ENCODE measurements at places on chromosomes 2 and 18. TPM values are rescaled to one million over a fixed set of nuclear protein-coding genes. Genes with fewer than 3 reads are reported as not detected.

Gene CHAC2
- total RNA-seq = 27.4 TPM

Gene ABCB11
- not detected for total RNA-seq

Gene DIPK1C
- total RNA-seq = not detected

Gene CPS1
- total RNA-seq = 2.0 TPM

Gene GCA
- total RNA-seq = 15.2 TPM

Gene VWC2L
- total RNA-seq = not detected

Gene VPS54
- total RNA-seq = 10.7 TPM

Gene TEX44
- total RNA-seq = not detected

Gene DNMT3A
- total RNA-seq = 80.7 TPM

Gene EMX1
- 0.57 TPM for total RNA-seq

Gene RAD51AP2
- not detected for total RNA-seq

Gene SIX3
- not detected for total RNA-seq

Gene POMC
- 4.7 TPM for total RNA-seq

Gene CROCC2
- not detected for total RNA-seq

Gene RSAD2
- total RNA-seq = 0.85 TPM

- H3K4me3 ChIP-seq = no peak overlapping the region
- H3K4me1 ChIP-seq = peaks cover 21% of the 10 kb centered on the region
- DNase-seq = no peak
- H3K27ac ChIP-seq = no peak overlapping the region
- H3K27me3 ChIP-seq = no peaks in the 10 kb centered on the region
Observed at GRCh38 chr2:181371195-181371594, 86.0 kb upstream of the ITGA4 start.

DNA sequence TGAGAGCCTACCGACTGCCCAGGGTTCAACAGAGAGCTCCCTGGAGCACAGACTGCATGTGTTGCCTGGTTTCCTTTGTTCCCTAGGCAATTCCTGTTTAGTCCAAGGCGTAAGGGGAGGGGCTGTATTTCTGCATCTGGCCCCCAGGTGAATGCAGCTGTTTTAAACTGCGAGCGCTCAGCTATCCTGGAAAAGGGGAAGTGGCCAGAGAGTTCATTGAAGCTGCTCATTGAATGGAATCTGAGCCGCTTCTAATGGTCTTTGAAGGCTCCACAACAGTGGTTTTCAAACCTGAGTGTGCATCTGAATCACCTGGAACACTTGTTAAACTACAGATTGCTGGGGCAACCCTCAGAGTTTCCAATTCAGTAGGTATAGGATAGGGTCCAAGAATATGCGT is 18.1 kb downstream of the MAPK4 start:
- no peak overlapping the region for H3K4me3 ChIP-seq
- no peaks in the 10 kb centered on the region for H3K36me3 ChIP-seq
- H3K4me1 ChIP-seq = no peaks in the 10 kb centered on the region
- no peak overlapping the region for H3K27ac ChIP-seq

DNA sequence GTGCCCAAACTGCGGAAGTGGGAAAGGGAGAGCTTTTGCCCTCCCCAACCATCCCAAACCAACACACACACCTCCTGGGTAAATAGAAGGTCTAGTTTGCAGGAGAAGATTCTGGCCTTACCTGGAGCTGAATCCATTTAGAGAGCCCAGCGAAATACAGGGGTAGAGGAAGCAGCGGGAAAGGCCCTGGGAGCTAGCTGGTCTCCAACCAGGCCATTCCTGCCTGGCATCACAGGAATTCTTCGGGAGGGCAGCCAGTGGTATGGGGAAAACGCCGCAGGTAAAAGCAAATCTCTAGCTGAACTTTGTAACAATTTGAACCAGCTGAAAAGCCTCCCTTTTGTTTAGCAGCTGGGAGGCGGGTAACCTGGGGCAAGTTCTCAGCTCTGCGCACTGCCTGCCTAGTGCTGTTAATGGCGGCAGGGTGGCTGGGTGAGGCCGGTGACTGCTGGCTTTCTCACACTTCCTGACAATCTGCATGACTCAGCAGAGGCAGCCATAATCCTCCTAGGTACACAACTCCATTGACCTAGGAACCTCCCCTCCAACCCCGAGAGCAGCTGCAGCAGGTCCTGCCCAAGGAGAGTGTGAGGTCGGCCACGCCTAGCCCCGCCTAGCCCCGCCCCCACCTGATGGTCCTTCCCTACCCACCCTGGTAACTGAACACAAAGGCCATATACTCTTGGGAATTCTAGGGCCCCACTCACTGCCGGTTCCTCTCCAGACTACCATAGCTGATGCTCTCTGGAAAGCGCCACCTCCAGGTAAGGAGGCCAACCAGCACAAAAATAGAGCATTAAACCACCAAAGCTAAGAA is 483.8 kb upstream of the REG3G start:
- no peak for DNase-seq
- no peaks in the 10 kb centered on the region for H3K27me3 ChIP-seq
- H3K4me3 ChIP-seq = no peak overlapping the region
- H3K36me3 ChIP-seq = no peaks in the 10 kb centered on the region

DNA sequence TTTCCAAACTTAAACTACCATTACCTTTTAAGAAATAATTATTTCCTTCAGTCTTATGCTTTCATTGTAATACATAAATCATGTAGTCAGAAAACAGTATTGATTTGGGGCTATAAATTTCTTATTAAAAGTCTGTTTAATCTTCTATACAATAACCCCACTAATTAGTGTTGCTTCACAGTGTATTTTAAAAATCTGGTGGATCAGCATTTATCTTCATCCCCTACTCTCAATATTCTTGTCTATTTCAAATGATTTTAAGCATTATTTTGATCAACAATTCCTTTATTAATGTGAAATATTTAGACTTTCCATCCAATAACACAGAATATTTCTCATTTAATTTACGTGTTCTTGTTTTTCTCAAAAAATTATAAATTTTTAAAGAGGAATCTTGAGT is 32.5 kb upstream of the SDC1 start:
- DNase-seq = no peak
- H3K27me3 ChIP-seq = no peaks in the 10 kb centered on the region
- H3K4me3 ChIP-seq = no peak overlapping the region
- peaks cover 47% of the 10 kb centered on the region for H3K36me3 ChIP-seq
- H3K4me1 ChIP-seq = no peaks in the 10 kb centered on the region

DNA sequence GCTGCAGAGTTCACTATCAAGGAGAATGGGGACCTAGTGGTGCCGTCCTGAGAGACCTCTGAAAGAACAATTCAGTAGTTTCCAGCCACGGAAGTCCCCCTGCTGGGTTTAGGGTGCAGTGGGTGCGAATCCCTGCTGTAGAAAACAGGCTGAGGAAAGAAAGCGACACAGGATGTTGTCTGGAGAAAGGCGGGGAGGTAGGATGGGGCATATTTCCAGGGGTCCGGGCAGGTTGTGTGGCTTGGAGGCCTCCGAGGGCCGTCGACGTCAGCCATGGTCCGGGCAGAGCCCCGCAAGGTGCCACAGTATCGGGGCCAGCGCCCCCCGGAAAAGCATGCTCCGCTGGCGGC is 807 bp upstream of the CREB1 start:
- H3K4me1 ChIP-seq = peaks cover 65% of the 10 kb centered on the region
- no peaks in the 10 kb centered on the region for H3K36me3 ChIP-seq
- peak overlapping the region; percentile 86 for H3K4me3 ChIP-seq
- peak; percentile 74 for DNase-seq
- H3K27me3 ChIP-seq = no peaks in the 10 kb centered on the region

- H3K27me3 ChIP-seq = no peaks in the 10 kb centered on the region
- DNase-seq = no peak
- no peaks in the 10 kb centered on the region for H3K4me1 ChIP-seq
- H3K27ac ChIP-seq = no peak overlapping the region
- H3K4me3 ChIP-seq = no peak overlapping the region
- no peaks in the 10 kb centered on the region for H3K36me3 ChIP-seq
Observed at GRCh38 chr18:42373584-42373983, 418.6 kb downstream of the PIK3C3 start.

DNA sequence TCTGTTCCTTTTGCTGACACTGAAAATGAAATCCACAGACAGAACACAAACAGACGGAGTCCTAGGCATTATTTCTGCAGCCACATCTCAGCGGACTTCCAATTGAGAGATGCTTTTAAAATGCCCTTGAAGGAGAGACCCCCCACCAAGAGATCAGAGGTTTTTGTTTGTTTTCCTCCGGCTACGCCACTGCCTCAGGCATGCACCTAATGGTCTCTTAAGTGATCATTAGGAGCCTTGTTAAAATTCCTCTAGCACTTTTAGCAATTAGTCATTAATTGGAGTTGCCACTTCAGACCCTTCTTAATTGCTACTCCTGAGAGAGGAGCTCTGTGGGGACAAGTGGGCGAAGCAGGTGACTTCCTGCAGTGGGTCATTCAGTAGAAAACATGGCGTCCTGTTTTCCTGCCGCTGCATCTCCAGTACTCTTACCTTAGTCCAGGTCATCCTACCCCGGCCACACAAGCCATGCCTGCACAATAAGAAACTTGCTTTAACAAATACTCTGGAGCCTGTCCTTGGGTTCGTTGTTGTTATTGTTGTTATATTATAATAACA is 257.7 kb upstream of the CHAC2 start:
- no peak for DNase-seq
- H3K4me3 ChIP-seq = no peak overlapping the region
- no peaks in the 10 kb centered on the region for H3K4me1 ChIP-seq
- no peak overlapping the region for H3K27ac ChIP-seq

- H3K36me3 ChIP-seq = no peaks in the 10 kb centered on the region
- no peak overlapping the region for H3K27ac ChIP-seq
- no peaks in the 10 kb centered on the region for H3K27me3 ChIP-seq
Observed at GRCh38 chr2:52703004-52703403, 1064.6 kb upstream of the CHAC2 start.

GRCh38 chr2:206064077-206064476 is 21.9 kb downstream of the INO80D start:
- no peak for DNase-seq
- H3K27me3 ChIP-seq = no peaks in the 10 kb centered on the region
- no peak overlapping the region for H3K4me3 ChIP-seq
- no peaks in the 10 kb centered on the region for H3K4me1 ChIP-seq
- H3K27ac ChIP-seq = no peak overlapping the region
- peaks cover 7% of the 10 kb centered on the region for H3K36me3 ChIP-seq

- H3K4me3 ChIP-seq = no peak overlapping the region
- no peaks in the 10 kb centered on the region for H3K27me3 ChIP-seq
- H3K4me1 ChIP-seq = peaks cover 11% of the 10 kb centered on the region
- no peak for DNase-seq
- no peaks in the 10 kb centered on the region for H3K36me3 ChIP-seq
Observed at GRCh38 chr2:100119235-100119634, 23.2 kb downstream of the AFF3 start.

DNA sequence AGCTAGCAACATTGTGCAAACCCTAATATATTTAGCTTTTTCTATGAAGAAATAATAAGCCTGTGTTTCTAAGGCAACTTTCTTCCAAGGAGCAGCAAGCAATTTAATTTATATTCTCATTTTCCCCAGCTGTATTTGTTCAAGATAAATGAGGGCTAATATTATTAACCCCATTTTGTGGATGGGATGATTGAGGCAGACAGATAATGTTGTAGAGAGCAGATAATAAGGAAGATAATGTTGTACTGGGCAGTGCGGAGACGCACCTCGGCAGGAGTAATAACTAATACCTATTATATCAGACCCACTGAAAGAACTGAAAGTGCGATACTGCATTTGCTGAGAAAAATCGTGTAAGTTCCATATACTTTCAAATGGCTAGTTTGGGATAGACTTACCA is 344.1 kb upstream of the FANCL start:
- H3K4me1 ChIP-seq = no peaks in the 10 kb centered on the region
- no peaks in the 10 kb centered on the region for H3K36me3 ChIP-seq
- no peak overlapping the region for H3K4me3 ChIP-seq
- no peak overlapping the region for H3K27ac ChIP-seq

DNA sequence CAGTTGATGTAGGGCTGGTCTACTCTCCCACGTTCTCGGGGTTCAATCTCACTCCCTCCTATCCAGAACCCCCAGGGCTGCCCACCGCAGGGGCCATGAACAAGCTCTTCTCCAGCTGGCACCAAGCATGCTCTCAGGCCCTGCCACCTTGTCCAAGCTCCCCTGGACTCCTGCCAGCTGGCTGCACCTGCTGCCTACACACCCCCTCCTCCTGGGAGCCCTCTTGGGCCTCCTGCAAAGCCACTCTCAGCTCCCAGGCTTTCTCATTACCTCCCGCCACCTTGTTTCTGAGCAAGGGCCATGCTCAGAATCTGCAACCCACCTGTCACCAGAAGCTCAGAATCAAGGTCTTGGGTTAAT is 56.0 kb downstream of the HDAC4 start:
- H3K27ac ChIP-seq = no peak overlapping the region
- peaks cover 17% of the 10 kb centered on the region for H3K4me1 ChIP-seq
- no peaks in the 10 kb centered on the region for H3K36me3 ChIP-seq
- H3K27me3 ChIP-seq = no peaks in the 10 kb centered on the region
- H3K4me3 ChIP-seq = no peak overlapping the region
- no peak for DNase-seq

- H3K36me3 ChIP-seq = no peaks in the 10 kb centered on the region
- no peak for DNase-seq
- no peaks in the 10 kb centered on the region for H3K4me1 ChIP-seq
- no peak overlapping the region for H3K27ac ChIP-seq
- no peak overlapping the region for H3K4me3 ChIP-seq
Observed at GRCh38 chr2:16257322-16258028, 317.1 kb downstream of the MYCN start.

- no peak overlapping the region for H3K4me3 ChIP-seq
- H3K36me3 ChIP-seq = no peaks in the 10 kb centered on the region
- H3K27ac ChIP-seq = no peak overlapping the region
- DNase-seq = no peak
- no peaks in the 10 kb centered on the region for H3K27me3 ChIP-seq
Observed at GRCh38 chr2:196187898-196188458, 16.6 kb upstream of the STK17B start.

DNA sequence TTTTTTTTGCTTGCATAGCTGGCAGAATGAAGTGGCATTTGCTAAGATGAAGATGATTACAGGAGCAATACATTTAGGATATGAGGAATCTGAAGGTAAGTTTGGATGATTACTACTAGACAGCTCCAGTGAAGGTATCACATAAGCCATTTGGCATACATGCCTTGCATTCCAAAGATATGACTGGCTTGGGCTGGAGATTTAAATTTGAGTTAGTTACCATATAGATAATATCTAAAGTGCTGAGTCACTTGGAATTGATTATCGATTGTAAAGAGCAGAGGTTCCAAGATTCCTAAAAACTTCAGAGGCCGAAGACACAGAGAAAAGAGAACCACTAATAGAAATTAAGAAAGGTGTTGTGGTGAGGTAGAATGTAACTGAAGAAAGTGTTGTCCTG is 1026.4 kb downstream of the DSC3 start:
- H3K36me3 ChIP-seq = no peaks in the 10 kb centered on the region
- no peak overlapping the region for H3K4me3 ChIP-seq
- H3K27me3 ChIP-seq = no peaks in the 10 kb centered on the region
- H3K4me1 ChIP-seq = no peaks in the 10 kb centered on the region
